Memory B cell (primary cell): ENCODE measurements at places on chromosomes 11 and 22.

DNA sequence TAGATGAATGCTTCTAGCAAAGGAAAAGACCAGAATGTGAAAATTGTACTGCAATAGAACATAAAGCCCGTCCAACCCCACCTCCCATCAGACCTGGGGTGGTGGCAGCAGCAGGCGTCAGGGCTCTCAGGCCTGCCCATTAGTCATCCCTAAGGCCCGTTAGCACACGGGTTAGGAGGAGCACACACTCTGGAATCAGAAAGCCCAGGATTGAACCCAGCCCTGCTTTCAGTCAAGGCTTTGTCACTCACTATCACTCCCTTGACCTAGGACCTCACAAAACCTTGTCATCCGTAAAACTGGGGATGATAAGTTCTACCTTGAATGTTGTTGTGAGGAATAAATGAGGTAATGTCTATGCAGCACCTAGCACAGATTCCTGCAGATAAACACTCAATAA, 26.9 kb downstream of the MICAL3 start:
- no peak for DNase-seq

DNA sequence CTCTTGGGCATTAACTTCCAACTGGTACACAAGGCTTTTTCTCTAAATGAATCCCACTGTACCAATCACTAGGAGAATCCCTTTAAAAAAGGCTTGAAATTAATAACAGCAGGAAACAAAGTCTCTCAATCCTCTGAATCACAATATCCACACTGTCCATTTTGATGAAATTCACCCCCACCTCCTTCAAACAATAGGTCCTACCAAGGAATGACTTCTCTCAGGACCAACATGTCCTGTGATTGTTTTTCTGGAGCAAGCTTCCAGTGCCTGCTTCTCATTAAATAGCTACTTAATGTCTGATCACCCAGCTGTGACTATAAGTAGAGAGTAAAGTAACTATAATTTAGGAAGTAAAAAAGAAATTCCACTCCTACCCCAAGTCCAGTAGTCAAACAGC, 13.1 kb downstream of the NUMA1 start:
- no peak for DNase-seq

- DNase-seq: no peak
Measured at GRCh38 chr11:99352642-99353041, 331.9 kb downstream of the CNTN5 start.

GRCh38 chr22:46149512-46150033, 753 bp upstream of the PPARA start:
- DNase-seq: peak; percentile 28

DNA sequence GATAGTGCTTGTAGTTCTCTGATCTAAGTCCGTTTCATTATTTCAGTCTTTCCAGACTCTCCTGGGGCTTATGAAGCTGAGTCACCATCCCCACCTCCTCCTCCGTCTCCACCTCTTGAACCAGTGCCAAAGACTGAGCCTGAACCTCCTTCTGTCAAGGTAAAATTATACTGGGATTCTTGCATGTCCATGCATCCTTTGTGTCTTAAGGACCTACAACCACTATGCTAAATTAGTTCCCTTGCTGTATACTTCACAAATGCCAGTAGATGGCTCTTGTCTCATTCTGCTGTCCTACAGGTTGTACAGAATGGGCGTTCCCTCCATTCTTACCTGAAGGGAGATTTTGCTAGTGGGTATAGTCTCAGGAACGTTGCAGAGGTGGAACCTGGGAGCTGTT, 42.2 kb downstream of the POLD3 start:
- DNase-seq: no peak

DNA sequence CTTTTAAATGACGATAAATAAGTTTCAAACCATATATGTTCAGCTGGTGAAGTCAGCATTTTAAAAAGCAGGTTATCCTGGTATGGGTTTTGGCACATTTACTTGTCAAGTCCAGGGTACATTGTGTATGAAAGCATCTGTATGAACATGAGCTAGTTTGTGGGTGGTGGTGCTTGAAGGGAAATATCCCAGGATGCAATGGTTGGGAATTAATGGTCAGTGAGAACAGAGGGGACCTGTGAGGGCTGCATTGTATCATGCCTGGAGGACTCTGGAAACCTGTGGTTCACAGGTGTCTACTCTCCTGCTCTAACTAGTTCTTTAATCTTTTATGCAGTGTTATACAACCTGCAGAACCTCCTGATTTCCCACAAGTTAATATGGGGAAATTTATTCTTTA, 5.8 kb downstream of the DEPDC7 start:
- DNase-seq: no peak

DNA sequence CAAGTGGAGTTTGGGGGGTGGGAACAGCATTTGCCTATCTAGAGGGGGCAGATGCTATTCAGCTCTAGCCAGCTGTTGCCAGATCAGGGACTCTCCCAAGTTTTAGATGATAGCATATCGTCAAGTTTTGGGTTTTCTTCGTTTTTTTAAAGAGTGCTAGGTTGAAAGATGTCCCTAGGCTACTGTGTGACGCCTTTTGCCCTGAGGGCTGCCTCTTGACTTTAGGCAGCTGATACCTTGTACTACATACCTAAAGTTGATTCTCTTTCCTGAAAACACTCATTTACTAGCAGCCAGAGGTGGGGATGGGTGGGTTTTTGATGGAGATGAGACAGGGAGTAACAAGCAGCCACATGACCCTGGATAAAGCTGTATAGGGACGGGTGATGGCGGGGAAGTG, 87.1 kb downstream of the ABTB2 start:
- no peak for DNase-seq

GRCh38 chr11:109984634-109985289, 108.4 kb upstream of the ZC3H12C start:
- peak; percentile 20 for DNase-seq

DNA sequence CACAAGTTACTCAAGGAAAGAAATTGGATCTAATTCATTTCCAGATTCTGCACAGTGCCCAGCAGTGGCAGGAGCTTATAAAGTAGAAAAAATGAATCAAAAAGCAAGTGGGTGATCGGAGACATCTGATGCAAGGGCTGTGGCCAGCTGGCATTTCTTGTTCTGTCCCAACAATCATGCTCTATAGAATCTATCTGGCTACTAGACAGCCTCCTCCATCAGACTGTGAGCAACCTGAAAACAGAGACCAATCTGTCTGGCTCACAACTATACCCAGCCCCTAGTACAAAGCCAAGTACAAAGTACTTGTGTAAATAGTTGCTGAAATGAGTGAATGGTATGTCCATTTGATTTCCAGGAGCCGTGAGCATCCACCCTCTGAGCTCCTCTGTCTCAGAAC, 11.4 kb downstream of the USH1C start:
- no peak for DNase-seq

DNA sequence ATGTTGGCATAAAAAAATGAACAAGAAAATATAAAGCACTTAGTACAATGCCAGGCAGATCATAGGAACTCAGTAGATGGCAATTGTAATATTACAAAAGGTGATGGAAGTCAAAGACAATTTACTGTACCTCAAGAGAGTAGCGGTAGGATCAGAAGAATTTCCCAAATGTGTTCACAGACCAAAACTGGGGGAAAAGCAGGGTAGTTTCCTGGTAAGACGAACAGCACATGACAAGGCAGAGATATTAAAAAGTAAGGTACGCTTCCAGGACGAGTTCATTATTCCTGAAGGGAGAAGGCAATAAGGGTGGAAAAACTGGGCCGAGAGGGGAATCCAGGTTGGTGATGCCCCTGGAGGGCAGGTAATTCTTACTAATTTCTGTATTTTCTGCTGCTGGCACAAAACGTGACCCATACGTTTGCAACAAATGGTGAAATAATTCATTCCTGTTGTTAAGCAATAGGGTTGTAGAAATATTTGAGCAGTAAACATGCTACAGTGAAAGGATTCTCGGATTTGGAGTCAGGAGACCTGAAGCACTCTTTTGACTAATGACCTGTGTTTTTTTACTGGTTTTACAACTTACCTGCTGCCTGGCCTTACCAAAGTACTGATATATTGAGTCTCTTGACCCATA, 786 bp upstream of the ANKRD42 start:
- DNase-seq: no peak

DNA sequence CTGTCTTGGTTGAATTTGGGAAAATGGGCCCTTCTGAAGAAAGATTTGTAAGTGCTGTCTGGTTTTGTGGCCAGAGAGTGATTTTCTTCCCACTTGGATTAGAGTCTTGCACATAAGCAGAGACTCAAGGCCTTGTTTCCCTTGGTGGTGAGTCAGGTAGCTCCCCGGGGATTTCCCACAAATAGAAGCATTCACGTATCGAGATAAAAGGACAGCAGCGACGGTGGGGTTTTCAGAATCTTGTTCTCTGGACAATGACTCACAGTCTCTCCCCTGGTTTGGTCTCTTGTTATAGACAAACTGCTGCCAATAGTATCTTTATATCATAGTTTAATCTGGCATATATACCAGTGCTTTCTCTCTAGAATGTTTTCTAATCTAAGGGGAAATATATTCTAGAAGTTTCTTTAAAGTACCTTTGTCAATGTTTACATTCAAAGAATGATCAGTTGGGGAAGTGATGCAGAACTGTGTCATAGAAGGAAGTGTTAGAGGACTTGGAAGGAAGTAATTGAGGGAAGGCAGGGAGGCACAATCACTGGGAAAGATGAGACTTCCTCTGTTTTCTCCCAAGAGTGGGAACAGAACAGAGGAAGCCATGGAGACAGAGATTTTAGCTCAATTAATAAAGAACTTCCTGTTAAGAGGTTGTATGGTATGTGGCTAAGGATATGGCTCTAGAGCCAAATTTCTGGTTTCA, 18.1 kb downstream of the POLA2 start:
- no peak for DNase-seq

GRCh38 chr11:70246196-70246595, 24.3 kb upstream of the PPFIA1 start:
- no peak for DNase-seq

GRCh38 chr11:11272254-11272653, 80.8 kb downstream of the CSNK2A3 start:
- no peak for DNase-seq

GRCh38 chr11:126523441-126524205, 168.1 kb downstream of the ST3GAL4 start:
- no peak for DNase-seq

GRCh38 chr11:20126724-20127123, 33.6 kb downstream of the DBX1 start:
- no peak for DNase-seq

DNA sequence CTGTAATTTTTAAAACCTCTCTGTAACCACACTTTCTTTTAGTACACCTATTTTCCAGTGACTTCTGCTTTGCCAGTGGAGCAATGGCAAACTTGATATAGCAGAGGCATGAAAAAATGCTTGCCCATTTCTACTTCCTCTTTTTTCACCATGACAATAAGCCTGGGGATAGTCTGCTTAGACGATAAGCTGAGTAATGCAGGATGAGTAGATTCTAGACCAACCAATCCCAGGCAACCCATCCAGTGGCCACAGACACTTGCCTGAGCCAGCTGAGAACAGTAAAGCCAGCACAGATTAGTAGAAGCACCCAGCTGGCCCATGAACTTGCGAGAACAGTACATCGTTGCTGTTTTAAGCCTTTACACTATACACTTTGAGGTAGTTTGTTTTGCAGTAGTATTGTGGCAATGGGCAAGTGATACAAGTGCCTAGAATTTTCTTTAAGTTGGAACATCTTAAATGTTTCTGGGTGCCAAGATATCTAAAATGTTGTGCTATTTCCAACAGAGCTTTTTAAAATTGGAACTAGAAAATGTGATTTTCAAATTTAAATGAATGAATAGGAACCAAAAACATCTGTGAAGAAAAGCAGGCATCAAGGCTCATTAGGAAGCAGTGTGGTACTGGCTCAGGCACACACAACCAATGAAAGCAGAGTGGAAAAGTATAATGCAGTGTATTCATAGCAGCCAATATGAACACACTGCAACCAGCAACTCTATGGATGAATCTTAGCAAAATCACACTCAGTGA, 37.7 kb downstream of the DDI1 start:
- no peak for DNase-seq

- no peak for DNase-seq
Measured at GRCh38 chr22:27159716-27160295, 502.4 kb downstream of the MIAT start.

DNA sequence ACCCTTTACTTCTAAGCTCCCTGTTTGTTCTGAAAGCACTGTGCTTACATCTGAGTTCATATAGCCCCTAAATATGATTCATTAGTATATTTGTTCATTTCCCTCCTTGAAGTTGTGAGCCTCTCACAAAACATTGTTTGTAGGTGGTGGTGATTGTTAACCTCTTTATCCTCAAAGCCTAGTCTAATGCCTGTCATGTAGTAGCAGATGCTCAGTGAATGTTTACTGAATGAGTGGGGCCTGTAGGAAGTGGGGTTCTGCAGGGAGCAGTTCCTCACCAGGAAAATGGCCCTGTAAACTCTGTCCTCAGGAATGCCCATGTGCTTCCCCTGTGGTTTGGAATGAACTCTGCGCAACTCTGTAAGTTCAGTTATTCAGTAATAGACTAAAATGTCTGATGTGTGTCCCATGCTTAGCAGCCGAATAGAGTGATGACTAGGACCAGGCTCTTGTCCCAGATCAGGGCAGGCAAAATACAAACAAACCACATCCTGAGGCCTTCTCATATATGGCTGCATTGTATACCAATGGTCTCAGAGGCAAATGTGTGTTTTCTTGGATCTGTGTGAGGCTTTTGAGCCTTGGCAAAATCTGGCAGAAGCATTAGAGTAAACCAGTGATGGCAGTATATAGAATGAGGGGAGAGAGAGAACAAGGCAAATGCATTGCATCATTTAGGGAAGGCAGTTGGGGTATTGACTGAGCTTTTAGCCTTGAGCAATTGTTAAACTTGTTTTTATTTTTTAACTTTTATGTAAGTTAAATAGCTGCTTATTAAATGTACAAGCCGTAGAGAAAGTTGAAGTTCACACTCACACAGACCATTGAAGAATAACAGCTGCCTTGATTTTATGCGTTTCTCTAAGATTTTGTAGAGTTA, 91.4 kb upstream of the BIRC3 start:
- DNase-seq: no peak

DNA sequence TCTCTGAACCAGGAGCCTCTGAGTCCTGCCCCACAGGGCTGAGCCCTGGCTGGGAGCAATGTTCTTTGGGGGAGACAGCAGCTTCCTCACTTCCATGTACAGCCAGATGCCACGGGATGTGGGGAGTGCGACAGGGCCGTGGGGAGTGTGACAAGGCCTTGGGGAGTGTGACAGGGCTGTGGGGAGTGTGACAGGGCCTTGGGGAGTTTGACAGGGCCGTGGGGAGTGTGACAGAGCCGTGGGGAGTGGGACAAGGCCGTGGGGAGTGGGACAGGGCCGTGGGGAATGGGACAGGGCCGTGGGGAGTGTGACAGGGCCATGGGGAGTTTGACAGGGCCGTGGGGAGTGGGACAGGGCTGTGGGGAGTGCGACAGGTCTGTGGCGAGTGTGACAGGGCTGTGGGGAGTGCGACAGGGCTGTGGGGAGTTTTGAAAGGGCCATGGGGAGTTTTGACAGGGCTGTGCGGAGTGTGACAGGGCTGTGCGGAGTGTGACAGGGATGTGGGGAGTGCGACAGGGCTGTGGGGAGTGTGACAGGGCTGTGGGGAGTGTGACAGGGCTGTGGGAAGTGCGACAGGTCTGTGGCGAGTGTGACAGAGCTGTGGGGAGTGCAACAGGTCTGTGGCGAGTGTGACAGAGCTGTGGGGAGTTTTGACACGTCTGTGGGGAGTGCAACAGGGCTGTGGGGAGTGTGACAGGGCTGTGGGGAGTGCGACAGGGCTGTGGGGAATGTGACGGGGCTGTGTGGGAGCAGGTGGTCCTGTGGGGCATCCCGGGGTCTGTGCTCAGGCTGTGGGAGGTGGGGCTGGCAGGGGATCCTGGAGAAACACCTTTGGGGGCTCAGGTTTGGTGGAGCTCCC, 6.6 kb upstream of the KRTAP5-6 start:
- no peak for DNase-seq
